ENCODE measurements at places on chromosomes 13 and 19.

- DNase-seq: no peak
Measured at GRCh38 chr19:4987256-4987655, 18.3 kb downstream of the KDM4B start.

DNA sequence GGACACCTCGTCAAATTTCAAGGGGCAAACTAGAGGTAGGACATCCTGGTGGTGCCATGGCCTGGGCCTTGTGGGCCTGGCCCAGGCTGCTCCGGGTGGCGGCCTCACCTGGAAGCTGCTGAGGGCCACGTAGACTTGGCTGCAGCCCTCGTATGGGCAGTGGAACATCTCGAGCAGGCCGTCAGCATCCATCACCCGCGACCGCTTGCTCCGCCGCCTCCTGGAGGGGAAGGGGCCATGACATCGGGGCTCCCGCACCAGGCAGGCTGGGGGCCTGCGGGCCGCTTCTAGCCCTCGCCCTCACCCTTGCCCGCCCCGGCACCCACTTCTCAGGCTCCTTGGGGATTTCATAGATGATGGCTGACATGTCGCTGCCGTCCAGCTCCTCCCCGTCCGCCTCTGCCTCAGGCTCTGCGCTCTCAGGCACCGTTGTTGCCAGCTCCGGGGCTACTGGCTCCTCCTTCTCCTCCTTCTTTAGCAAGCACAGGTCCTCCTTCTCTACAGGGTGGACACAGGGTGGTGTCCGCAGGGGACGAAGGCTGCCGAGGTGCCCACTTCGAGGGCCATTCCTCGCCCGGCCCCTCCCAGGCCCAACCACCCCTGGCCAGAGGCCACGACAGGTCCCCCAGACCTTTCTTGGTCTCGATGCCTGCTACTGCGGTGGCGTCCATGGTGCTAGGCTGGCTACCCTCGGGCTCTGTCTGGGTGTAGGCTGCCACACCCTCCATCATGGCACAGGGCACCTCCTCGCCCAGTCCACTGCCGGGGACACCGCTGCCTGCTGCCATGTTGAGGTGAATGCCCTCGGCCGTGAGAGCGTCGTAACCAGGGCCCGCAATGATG, 6.0 kb upstream of the ELAVL3 start:
- no peak for DNase-seq

DNA sequence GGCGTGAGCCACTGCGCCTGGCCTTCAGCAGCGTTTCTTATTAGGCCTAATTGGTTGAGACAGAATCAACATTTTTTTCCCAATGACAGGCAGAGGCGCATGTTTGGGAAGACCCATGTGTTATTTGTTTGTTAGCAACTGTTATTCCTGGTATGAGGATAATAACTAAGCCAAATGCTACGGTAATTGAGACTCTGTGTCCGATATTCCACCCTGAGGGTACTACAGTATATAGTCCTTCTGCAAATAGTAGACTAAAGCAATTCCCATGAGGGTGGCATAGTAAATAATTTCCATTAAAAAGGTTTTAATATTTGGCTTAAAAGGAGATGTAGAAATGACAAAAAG, 18.4 kb upstream of the CCL25 start:
- no peak for DNase-seq

- no peak for DNase-seq
Measured at GRCh38 chr19:55176076-55176475, 4.0 kb downstream of the SYT5 start.

- no peak for DNase-seq
Measured at GRCh38 chr13:46844431-46844830, 47.5 kb upstream of the ESD start.

DNA sequence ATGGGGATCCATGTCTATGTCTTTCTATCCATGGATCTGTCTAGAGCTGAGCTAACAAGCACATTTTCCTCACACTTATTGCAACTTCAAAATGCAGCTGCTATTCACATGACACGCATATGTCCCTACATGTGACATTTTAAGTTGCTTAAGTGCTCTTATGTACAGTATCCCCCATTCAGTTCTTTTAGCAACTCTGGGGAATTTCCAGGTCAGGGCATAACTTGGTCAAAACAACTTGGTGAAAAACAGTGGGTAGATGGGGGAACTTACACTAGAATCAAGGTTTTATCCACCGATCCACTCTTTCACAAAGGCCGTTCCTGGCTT, 73.0 kb downstream of the COL4A1 start:
- no peak for DNase-seq

DNA sequence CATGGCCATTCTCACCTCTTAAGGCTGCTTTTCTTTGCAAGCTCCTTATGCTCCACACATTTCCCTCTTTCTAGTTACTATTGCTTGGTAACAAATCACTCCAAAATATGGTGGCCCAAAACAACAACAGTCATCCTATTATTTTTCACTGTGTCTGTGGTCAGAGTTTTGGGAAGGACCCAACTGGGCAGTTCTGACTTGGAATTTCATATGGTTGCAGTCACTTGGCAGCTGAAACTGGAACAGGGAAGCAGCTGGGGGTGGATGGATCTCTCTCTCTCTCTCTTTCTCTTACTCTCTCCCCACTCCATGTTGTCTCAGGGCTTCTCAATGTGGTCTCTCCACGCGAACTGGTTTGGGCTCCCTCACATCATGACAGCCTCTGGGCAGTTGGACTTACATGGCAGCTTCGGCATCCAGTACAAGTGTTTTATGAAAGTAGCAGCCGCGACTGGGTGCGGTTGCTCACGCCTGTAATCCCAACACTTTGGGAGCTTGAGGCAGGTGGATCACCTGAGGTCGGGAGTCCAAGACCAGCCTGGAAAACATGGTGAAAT, 39.6 kb downstream of the NUMBL start:
- DNase-seq: no peak

GRCh38 chr19:7168941-7169340, 99.4 kb downstream of the ZNF557 start:
- no peak for DNase-seq

DNA sequence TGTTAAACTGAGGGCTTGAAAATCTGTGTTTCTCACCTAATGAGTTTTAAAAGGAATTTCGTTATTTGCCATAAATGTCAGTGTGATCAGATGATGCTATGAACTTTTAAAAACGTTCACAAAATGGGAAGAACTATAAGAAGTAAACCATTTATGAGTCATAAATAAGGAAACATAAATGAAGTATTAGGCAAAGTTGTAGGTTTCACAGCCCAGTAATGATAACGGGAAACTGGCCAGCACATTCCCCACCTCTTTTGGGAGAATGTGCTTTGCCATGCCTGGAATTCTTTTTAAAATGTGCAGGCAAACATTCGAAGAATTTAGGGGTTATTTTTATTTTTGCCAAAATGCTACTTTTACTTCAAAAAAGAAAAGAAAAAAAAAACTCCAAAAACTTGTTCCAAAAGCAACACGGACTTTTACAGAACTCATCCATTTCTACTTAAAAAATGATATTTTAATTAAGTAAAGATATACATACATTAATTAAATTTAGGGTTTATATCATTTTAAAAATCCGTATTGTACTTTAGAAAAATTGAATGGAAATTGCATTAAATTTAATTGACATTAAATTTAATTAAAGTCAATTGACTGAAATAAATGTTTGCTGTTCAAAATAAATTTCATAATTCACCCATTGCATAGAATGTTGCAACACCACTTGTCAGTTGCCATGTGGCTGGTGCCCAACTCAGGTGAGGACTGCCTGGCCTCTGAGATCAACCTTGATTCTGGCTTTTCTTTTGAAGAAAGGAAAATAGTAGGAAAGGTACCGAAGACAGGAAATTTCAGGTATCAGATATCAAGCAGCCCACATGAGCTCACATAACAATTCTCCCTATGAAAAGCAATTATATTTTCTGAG, 1198.5 kb downstream of the EFNB2 start:
- DNase-seq: no peak

DNA sequence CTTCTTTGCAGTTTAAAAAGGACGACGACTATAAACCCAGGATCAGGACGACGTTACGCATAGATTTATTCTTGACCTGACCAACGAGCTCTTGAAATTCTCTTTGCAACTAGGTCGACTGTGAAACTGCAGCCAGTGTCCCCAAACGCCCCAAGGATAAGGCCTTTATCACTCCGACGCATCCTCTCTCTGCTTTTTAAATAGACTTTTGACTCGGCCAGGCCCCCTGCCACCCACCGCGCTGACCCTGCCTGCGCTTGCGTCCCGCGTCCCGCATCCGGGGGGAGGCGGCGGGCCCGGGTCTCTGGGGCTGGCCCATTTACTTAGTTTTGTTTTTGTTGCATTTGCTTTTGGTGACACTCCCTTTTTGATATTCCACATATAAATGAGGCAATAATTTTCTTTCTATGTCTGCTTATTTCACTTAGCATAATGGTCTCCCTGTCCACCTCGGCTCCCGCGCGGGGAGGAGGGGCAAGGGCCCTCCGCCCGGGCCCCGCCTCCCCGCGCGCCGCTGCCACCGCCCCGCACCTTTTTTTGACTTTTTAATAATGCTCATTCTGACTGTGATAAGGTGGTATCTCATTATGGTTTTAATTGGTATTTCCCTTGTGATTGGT, 17.4 kb downstream of the RB1 start:
- DNase-seq: no peak

- DNase-seq: peak; percentile 10
Measured at GRCh38 chr19:53554804-53555203, 16.9 kb downstream of the ZNF331 start.

DNA sequence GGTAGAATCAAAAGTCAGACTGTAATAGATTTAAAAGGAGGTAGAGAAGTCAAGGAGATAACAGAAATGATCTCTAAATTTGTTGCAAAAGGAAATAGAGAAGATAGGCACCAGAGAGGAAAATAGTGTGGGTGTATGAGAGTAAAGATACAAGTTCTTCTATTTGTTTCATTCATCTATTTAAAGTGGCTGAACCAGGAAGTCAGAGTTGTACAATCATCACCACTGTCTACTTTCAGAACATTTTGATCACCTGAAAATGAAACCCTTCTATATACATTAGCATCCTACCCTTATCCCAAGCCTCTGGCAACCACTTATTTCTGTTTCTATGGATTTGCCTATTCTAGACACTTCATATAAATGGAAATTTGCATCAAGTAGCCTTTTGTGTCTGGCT, 36.7 kb downstream of the INTS6 start:
- no peak for DNase-seq

DNA sequence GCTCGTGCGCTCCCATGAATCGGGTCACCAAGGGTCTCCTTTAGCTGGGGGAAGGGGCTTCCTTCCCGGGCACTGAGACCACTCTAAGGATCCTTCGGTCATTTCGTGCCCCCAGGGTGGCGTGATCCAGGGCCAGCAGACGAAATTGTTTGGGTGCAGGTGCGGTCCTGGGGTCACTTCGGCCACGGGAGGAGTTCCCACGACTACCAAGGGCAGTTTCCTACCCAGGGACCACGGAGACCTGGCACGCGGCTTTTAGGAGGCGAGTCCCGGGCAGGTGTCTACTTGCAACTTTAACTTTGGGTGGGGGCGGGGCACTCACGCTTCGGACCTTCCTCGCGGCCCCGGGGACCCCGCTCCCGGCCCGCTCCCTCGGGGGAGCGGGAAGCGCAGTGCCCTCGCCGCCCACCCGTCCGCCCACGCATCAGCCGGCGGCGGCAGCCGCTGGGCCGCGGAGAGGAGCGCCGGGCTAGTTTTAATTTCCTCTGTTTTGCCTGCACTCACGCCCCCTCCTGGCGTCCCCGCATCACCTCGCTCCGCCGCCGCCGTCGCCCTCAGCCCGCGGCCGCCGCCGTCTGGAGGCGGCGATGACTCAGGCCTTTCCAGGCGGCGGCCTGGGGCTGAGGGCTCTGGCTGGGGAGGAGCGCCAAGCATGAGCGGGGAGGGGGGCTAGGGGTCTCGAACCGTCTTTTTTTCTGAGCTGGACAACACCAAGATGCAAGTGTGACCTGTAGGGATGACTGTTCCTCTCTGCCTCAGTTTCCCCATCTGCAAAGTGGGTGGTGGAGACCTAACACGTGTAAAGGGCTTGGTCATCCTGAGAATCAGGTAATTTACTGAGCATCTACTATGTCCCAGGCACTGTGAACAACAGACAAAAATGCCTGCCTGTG, 21.8 kb downstream of the OLFM2 start:
- DNase-seq: peak; percentile 80

- no peak for DNase-seq
Measured at GRCh38 chr13:24178847-24179485, 18.4 kb downstream of the SPATA13 start.

- no peak for DNase-seq
Measured at GRCh38 chr19:43690890-43691289, 20.9 kb upstream of the PLAUR start.

GRCh38 chr13:77514336-77514726, 21.2 kb upstream of the SCEL start:
- no peak for DNase-seq

DNA sequence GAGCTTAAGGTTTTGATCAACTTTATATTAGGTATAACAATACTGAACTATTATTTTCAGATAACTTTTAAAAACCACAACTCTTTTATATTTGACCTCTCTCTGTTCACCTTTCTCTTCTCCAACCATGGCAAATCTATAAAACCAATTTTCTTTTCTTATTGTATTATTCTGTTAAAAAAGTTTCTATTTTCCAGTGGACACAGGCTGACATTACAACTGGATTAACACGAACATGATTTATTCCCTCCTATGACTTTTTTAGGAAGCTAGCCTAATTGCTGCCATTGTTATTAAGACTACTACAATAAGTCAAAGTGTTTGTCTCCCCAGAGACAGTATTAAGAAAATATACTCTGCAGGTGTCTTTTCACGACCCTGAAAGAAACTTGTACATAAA, 2291.1 kb upstream of the PCDH20 start:
- no peak for DNase-seq

DNA sequence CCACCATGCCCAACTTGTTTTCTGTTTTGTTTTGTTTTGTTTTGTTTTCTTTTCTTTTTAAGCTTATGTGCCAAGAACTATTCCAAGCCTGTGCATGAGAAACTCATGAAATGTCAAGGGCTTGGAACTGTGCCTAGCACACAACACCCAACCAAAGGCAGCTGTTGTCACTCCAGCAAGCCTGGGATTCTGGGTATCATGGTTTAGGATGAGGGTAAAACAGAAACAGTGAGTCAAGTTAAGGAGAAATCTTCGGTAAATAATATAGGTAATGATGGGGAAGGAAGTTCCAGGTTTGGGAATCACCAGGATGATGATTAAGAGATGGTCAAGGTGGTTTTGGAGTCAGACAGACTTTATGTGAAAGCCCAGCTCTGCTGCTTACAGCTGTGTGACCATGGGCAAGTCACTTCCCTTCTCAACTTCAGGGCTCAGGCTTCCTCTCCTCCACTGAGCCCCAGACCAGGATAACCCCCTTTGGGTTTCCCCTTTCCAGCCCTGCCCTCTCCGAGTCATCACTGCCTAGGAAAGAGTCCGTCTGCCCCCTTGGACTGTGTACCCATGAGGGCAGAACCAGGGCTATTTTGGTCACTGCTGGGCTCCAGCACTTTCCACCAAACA, 5.0 kb downstream of the PVR start:
- DNase-seq: peak; percentile 83

DNA sequence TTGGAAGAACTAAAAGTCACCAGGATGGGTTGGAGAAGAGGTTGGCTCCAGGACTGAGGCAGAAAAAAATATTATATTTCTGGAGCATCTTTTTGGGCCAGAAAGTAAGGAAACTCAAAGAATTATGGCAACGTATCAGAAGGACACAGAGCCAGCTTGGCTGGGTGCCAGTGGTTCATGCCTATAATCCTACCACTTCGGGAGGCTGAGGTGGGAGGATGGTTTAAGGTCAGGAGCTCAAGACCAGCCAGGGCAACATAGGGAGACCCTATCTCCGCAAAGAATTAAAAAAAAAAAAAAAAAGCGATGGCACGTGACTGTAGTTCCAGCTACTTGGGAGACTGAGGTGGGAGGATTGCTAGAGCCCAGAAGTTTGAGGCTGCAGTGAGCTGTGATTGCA, 108.1 kb downstream of the GADD45B start:
- no peak for DNase-seq
